Smooth muscle cell of the brain vasculature (primary cell): ENCODE measurements at places on chromosomes 6 and 20.

DNA sequence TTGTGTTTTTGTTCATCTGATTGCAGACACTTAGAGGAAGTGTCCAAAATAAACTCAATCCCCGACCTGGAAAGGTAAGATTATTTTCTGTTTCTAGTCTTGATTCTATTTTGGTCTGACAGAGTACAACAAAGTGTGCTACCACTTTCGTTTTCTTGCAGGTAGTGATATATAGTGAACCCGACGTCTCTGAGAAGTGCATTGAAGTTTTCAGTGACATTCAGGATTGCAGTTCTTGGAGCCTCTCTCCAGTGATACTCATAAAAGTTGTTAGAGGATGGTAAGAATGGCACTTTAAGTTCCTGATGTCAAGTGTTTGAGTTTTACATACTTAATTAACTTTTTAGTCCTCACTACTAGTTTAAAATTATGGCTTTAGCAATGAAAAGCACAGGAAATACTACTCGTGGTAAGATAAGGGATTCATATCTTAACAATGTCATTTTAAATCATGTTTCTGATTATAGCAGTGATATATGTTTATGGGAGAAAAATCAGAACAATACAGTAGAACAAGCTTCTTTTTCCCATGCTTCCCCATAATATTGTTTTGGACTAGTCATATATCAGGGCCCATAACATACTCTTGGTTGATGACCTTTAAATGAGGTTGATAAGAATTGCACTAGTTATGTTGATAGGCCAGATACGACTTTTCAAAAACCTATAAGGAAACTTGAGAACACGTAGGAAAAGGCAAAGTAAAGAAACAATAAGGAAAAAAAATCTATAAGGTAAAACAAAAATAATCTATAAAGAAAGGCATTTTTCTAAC lies 104.0 kb downstream of the RTN4IP1 start:
- no peak for DNase-seq

DNA sequence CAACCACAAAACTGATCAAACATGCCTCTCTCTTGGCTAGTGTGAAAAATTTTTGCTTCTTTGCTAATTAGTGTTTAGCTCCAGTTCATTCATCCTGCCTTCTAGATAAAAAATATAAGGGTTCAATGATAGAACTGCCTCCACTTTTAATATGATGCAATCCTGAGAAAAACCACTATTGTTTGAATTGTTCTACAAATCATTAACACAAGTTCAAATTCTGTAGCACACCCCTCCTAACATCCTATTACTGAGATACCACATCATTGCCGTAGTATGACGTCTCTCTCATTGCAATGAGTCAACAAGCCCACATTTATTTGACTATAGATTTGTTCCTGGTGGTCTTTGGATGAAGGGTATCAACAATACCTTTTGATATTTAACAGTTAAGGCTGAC lies 365.8 kb upstream of the OPRM1 start:
- no peak for DNase-seq

DNA sequence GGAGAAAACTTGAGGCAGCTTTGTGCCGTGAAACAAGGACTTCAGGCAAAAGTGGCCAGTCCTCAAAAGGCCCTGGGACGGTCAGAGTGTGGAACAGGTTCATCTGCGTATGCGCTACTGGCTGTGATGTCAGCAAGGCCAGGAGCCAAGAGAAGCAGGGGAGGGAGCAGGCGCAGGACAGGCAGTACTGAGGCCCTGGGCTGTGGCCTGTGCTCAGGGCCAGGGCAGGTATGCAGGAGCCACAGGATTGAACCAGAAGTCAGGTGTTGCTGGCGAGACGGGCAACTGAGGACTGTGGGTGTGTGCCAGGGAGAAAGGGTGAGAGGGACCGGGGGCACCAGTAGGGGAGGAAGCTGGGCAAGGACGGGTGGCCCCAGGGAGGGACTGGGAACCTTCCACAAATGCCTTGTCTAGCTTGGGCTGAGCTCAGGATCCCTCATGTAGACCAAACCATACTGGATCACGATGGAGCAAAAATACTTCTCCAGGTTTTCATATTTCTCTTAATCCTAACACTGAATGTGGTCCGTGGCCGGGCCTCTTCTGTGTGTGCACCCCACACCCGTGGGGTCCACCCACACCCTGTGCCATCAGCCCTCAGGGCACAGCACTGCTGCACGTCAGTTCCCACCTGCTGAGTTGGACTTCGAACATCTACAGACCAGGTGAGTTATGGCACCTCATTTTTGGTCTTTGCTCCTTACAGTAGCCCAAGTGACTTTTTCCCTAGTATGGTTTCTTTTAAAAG lies 46.9 kb downstream of the GINS1 start:
- DNase-seq, result no peak

DNA sequence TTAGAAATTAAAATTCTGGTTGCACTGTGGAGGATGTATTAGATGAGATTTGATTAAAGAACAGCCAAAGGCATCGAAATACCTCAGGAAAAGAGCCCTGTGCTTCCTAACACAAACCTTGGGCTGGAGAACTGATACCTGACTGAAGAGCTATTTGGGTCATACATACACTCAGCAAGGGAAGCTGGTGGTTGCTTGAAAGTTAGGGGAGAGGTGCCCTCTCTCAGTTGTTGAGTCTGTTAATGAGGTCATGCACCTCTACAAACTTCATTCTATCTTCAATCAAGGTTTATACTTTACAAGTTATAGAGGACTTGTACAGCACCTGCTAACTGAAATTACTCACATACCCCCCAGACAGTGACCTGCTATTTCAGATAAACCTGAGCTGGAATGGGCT lies 25.5 kb downstream of the FAM184A start:
- DNase-seq, result no peak

DNA sequence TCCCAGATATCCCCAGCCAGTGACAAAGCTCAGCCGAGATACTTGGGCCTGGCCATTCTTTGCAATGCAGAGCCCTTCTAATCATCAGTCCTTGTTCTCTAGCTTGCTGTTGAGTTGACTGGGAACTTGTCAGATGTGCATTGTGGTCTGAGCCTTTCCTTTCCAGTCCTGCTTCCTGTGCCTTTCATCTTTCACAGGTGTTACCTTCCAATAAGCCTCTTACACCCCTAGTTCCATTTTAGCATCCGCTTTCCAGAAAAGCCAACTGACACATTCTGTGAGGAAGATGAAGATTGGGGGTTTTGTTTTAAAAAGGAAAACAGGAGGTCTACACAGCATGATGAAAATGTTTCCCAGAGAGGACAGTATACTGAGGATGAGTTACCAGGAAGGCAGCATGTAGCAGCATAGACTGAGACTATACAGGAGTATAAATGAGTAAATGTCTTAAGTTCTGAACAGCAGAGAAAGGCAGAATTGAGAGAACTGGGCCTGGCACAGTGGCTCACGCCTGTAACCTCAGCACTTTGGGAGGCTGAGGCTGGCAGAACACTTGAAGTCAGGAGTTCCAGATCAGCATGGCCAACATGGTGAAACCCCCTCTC lies 5.6 kb upstream of the CEP85L start:
- DNase-seq, result no peak

DNA sequence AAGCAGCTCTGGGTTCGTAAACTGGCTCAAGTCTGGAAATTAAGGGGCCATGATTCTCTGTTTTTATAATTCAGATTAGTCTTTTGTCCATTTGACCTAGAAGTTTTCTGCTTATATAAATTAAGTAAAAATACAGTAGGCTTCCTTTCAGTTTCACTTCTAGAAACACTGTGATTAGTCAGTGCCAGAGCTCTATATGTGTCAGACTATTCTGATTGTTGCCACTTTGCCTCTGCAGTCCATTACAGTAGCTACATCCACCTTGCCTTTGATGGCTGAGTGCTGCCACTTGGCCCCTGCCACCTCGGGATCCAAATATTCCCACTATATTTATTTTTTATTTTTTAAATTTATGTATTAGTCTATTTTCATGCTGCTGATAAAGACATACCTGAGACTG lies 7.9 kb downstream of the ZC2HC1B start:
- no peak for DNase-seq

DNA sequence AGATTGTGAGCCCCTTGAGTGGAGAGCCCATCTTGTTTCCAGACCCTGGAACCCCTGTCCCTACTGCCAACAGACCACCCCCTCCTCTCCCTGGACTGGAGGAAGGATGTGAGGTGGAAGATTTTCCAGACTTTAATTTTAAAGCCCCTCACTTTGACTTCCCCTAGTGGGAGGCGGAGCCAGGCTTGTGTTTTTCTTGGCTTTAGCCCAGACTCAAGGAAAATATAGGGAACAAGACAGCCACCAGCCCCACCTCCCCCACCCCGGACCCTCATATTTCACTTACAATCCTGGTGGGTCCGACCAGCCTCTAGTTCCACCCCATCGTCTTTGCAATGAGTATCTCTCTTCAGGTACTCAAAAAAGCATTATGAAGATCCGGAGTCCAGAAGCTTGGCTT lies 40.8 kb downstream of the NCR2 start:
- DNase-seq, result no peak

- DNase-seq, result no peak
These were observed 777.5 kb downstream of the MAFB start for GRCh38 chr20:39911497-39911896.

- no peak for DNase-seq
These were observed 4.1 kb upstream of the LY86 start for GRCh38 chr6:6584310-6585002.

GRCh38 chr6:169806701-169807100 lies 55.3 kb downstream of the ERMARD start:
- DNase-seq, result no peak

DNA sequence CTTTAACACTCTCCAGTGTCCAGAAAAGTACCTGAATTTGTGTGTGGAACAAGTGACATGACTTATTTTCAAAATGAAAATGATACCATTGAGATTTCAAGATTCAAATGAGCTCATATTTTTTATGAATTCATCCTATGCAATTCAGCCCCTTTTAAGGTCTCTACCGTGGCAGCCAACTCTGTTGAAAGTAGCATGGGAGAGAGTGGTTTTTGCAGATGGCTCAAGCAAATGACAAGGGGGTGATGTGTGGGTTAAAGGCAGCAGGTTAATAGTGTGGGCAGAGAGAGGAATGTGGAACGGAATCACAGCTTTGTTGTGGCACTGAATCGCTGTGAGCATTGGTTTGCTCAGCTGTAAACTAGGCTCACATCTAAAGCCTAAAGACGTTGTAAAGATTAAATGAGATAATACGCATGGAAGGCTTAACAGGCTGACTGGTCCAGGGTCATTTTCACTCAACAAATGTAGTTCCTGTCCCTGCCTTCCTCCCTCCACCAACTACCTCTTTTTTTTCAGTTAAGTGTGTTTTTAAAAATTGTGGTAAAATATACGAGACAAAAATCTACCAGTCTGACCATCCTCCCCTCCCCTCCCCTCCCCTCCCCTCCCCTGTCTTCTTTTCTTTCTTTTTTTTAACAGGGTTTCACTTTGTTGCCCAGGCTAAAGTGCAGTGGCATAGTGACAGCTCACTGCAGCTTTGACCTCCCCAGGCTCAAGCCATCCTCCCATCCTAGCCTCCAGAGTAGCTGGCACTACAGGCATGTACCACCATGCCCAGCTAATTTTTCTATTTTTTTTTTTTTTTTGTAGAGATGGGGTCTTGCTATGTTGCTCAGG lies 114.7 kb upstream of the ZNF217 start:
- no peak for DNase-seq

GRCh38 chr6:46808806-46809205 lies 15.6 kb downstream of the MEP1A start:
- no peak for DNase-seq

DNA sequence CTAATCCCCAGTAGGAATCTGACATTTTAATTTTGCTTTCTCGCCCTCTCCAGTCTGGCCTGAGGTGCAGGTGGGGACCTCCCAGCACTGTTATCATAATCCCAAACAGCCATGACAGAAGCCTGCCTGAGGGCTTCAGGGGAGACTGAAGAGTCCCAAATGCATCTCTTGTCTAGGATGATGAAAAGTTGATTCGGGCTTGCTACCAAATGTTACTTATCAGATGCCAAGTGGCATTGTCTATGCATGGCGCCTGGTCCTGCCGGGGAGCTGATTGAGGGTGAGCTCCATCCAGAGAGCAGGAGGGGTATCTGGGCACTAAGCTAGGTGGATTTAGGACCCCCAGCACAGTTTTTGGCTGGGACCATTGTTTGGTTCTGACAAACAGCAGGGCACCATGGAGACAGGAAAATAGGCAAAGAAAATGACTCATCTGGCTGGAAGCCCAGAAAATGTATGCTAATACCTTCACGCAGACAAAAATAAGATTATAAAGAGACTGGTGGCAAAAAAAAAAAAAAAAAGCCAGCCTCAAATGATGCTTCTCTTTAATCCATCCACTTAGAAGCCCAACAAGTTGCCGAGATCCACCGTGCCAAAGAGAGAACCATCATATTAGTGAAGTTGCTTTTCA lies 513.7 kb upstream of the SULF2 start:
- DNase-seq, result peak; percentile 86

- DNase-seq, result no peak
These were observed 2.8 kb downstream of the RIOK1 start for GRCh38 chr6:7392402-7392801.

GRCh38 chr20:9550283-9550682 lies 35.9 kb downstream of the LAMP5 start:
- DNase-seq, result no peak

GRCh38 chr20:17437251-17437650 lies 93.9 kb downstream of the BFSP1 start:
- DNase-seq, result no peak

DNA sequence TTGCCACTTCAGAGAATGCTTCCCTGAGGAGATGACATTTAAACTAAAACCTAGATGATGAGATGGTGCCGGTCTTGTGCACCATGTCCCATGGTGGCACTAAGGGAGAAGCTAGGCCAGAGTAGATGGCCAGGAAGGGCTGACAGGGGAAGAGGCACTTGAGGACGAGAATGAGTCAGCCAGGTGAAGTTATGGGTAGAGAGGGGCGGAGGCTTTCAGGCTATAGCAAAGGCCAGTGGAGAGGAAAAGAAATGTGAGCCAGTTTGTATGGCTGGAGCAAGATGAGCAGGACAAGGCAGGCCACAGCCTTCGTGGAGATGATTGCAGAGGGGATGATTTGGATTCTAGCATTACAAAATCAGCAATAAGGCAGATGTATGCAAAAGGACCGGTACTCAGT lies 44.7 kb upstream of the ADGRF4 start:
- no peak for DNase-seq

- DNase-seq, result no peak
These were observed 339.4 kb downstream of the CDH26 start for GRCh38 chr20:60297649-60298048.

GRCh38 chr6:161186173-161186769 lies 87.6 kb downstream of the AGPAT4 start:
- DNase-seq, result no peak

GRCh38 chr20:3447321-3447720 lies 23.5 kb upstream of the ATRN start:
- no peak for DNase-seq

DNA sequence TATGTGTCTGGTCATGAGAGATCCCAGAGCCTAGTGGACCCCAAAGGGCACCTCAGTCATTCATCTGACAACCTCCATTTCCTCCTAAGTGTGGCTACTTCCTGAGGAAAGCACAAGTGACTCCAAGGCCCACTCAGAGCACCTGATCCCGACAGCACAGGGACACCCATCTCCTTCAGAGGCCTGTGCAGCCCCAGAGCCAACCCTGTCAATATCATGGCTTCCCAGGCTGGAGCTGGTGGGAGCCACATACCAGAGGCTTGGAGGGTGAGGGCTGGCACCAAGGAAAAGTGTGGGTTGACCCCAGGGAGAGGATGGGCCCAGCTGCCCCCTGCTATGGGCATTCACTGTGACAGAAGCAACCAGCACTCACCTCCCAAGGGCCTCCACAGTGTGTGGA lies 117.3 kb downstream of the PSMB1 start:
- no peak for DNase-seq

GRCh38 chr6:38542031-38542430 lies 97.7 kb downstream of the BTBD9 start:
- DNase-seq, result no peak

GRCh38 chr6:16412171-16412570 lies 173.8 kb downstream of the GMPR start:
- DNase-seq, result no peak

- no peak for DNase-seq
These were observed 4.6 kb downstream of the MEA1 start for GRCh38 chr6:43009124-43009523.
